ENCODE measurements at places on chromosomes 13 and 19.

GRCh38 chr13:95480131-95480545 is 72.4 kb upstream of the CLDN10 start:
- peak; percentile 29 for DNase-seq

GRCh38 chr19:2424686-2425621 is 2.4 kb downstream of the TIMM13 start:
- DNase-seq, result no peak

- DNase-seq, result peak; percentile 96
Measured at GRCh38 chr19:39412100-39412866, at the start of gene PLEKHG2. TSS of gene PLEKHG2 (plus strand) at chr19:39412669. CDS start at chr19:39414087, 1,418 bp downstream.

- DNase-seq, result peak; percentile 91
Measured at GRCh38 chr19:37370880-37371661, at the start of gene ZNF527. TSS of gene ZNF527 (plus strand) at chr19:37371099. CDS start at chr19:37374199, 3,100 bp downstream.

GRCh38 chr13:107205318-107206104 is 637.6 kb upstream of the ARGLU1 start:
- DNase-seq, result peak; percentile 12

- DNase-seq, result no peak
Measured at GRCh38 chr19:44726465-44726864, 22.0 kb upstream of the BCL3 start.

DNA sequence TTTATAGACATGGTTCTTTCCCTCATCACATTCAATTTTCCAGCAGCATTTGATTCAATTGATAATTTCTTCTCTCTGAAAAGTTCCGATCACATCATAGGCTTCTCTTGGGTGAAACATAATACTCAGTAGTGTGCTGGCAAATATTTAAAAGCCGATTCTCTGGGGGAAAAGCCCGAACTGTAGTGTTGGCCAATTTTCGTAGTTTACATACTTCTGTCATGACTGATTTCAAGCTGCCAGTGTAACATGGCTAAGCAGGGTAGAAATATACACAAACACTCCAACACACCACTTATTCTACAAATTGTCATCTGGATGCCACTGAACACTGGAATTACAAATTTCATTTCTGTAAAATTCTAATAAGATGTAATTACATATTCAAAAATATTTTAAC is 56.1 kb upstream of the FREM2 start:
- no peak for DNase-seq

GRCh38 chr13:95497381-95497807 is 55.1 kb upstream of the CLDN10 start:
- no peak for DNase-seq

DNA sequence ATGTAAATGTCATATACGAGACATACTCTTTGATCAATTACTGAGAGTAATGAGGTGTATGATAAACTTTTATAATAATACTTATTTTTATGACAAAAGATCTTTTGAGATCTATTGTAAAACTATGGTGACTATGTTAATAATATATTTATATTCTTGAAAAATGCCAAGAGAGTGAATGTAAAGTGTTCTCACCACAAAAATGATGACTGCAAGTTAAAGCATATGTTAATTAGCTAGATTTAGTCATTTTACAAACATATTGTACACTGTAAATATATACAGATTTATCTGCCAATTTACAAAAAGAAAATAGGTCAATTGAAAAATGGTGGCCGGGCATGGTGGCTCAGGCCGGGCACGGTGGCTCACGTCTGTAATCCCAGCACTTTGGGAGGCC is 81.0 kb downstream of the GPC6 start:
- no peak for DNase-seq

- DNase-seq, result no peak
Measured at GRCh38 chr19:18049385-18049784, 37.3 kb downstream of the IL12RB1 start.

DNA sequence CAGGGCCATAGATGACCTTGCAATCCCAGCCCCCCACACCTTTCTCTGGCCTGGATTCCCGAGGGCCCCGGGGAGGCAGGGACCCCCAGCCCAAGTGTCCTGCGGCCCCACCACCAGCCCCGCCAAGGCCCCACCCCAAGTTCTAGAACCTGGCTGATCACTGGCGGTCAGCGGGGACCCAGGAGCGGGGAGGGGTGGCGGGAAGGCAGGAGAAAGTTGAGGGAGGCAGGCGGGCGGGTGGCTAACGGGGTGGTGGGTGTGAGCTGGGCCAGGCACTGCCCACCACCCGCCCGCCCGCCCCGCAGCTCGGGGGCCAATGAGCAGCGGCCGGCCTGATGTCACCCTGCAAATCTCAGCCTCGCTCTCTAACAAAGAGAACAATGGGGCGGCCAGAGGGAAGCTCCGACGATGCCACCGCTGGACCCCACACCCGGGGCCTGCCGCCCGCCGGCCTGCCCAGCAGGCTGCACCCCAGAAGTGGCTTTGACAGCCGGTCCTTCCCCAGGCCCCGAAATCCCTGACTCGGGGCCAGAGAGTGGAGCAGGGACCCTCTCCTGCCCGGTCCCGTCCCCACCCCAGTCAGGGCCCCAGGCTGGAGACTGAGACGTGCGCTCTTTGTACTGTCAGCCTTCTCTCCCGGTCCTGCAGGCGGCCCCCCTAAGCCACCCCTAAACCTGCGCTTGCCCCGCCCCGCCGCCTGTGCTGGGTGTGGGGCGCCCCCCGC is 1.6 kb downstream of the MEX3D start:
- no peak for DNase-seq

DNA sequence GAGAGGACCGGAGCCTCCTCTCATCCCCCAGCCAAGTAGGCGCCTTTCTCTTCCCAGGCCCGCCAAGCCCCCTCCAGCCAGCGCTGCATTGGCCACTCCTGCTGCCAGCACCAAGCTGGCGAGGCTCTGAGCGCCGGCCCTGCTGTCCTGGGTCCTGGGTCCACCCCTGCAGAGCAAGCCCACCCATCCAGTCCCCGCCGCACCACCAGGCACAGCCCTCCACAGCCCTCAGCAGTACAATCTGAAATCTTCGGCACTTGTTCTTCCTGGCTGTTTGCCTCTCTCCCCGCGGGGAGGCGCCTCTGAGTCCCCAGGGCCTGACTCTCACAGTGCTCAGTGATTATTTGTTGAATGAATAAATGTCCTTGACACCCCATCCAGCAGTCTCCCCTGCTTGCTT is 236.4 kb upstream of the SGCG start:
- no peak for DNase-seq

DNA sequence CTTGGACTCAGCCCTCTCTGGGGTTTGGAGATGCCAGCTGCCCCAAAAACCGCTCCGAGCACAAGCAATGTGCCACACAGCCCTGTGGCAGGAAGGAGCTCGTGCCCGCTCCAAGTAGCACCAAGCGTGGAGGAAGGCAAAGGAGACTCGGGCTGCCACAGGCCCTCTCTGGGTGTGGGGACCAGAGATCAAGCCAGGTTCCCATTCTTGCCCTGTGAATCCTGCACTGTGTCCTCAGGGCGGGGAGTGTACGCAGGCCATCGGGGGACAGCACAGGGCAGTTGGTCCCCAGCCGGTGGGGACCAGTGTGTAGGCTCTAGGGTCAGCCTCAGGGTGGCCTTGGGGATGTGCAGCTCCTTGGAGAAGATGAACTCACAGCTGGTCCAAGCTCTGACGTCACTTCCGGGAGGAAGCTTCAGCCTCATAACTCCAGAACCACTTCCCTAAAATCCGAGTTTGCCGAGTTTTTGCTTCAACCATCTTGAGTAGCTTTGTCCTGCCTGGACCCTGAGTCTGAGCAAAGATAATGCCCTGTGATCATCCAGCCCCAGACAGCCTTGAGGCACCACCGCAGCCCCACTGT is 9.3 kb upstream of the CPAMD8 start:
- no peak for DNase-seq

DNA sequence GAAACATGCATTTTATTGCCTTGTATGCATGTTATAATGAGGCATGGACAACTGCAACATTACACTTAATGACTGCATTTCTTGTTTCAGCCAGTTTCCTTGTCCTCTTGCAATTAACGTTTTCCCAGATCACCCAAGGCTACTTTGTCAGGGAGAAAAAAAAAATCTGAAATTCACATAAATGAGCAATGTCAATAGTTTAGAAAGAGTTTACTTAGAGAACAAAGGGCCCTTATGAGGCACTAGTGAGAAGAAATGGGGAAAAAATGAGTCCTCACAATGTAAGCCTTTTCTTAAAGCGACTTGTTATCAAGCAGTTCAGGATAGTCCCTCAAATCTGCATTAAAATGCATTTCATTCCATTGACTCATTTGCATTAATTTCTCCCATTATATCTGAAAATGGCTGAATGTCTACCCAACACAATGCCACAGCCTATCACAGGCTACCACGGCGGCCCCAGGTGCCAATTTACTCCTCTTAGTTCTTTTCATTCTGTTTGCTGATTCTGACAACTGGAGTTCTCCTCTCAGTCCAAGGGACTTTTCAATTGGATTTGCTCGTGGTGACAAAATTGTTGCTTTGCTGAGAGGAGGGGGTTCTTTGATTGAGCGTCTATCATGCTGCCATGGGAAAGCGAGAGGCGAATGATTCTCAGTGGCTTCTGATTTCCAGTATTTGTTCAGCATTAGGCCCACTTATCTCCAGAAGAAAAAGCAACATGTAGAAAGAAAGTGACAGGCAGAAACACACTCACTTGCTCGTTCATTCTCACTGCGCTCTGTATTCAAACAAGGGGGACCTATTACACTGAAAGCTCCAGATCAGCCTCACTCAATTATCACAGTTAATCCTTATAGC is 107.1 kb downstream of the DACH1 start:
- no peak for DNase-seq

DNA sequence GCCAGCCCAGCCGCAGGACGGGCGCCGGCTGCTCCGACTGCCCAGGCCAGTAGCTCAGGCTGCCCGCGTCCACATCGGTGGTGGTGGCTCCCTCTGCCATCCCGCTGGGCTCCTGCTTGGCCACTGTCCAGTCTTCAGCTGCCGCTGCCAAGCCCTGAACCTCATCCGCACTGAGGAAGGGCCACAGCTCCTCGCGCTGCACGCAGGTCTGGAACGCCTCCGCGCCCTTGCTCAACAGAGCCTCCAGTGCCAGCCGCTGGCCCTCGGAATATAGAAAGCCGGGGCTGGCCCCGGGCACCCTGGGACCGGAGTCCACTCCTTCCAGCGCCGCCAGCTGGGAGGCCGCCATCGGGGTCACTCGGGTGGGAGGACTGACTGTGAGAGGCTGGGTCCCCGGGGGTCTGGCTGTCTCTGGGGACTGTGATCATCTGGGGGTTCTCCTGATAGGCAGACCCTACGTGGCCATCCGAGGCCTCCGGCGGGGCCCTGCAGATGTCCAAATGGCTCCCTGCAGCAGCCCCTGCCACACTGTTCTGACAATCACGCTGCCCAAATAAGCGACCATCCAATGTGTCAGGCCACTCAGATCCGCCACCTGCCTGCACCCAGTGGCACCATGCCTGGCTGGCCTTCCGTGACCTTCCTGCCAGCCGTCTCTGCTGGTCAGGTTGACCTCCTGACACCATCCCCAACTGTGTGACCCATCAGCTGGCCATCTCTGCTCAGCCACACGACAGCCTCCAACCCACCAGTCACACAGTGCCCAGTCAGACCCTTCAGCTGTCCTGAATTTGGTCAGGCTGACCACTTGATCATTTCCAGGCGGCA is 1.6 kb downstream of the FAM83E start:
- DNase-seq, result no peak

DNA sequence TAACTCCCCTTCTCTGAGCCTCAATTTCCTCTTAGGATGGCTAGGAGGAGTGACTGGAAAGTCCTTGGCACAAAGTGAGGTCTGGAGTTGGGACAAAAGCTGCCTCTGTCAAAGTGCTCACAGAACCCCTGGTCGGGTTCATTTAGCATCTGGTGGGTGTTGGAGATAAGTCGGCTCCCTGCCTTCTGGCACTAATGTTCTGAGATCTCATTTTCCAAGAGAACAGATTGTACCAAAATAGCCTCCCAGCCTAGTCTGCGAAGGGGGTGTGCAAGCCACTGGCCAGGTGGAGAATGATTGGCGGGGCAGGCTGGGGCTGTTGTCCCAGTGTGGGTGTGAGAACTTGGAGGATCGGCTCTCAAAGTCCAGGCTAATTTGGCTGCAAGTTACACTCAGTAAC is 20.7 kb upstream of the NWD1 start:
- DNase-seq, result no peak

DNA sequence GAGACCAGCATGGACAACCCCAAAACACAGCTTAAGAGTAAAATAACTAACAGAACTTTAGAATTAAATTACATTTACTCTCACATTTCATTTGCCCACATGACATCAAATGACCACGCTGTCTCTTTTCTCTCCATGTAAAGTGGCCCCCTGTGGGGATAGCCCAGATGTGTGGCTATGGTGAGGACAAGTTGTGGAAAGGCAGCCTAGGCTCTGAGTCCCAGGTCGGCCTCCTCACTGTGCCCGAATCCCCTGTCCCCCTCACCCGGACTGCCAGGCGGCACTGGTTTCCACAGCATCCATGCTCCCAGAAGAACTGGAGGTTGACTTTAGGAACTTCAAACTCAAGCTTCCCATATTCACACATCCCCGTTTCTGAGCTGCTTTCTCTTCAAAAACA is 111.8 kb upstream of the UQCRFS1 start:
- DNase-seq, result no peak

DNA sequence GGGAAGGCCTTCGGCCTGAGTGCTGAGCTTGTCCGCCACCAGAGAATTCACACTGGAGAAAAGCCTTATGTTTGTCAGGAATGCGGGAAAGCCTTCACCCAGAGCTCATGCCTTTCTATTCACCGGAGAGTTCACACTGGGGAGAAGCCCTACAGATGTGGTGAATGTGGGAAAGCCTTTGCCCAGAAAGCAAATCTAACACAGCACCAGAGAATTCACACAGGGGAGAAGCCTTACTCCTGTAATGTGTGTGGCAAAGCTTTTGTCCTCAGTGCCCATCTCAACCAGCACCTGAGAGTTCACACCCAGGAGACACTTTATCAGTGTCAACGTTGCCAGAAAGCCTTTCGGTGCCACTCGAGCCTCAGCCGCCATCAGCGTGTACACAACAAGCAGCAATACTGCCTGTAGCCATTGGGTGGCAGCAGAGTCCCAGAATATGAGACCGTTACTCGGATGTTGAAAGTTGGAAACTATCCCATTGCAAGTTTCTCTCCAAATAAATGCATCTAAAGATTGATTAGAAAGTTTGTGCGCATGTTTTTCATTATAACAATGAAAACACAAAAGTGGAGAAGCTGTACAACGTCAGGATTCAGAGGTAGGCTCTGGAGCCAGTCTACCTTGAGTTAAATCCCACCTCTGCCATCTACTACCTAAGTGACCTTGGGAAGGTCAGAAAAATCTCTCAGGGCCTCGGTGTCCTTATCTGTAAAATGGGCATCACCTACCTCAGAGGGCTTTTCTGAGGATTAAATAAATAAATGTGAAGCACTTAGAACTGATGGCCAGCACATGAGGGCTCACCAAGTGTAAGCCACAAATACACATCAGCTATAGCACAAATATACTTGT is 21.1 kb downstream of the ZNF473 start:
- DNase-seq, result no peak

GRCh38 chr19:3563709-3564524 is 6.5 kb upstream of the MFSD12 start:
- no peak for DNase-seq

GRCh38 chr13:101291206-101291605 is 125.1 kb downstream of the NALCN start:
- DNase-seq, result no peak

DNA sequence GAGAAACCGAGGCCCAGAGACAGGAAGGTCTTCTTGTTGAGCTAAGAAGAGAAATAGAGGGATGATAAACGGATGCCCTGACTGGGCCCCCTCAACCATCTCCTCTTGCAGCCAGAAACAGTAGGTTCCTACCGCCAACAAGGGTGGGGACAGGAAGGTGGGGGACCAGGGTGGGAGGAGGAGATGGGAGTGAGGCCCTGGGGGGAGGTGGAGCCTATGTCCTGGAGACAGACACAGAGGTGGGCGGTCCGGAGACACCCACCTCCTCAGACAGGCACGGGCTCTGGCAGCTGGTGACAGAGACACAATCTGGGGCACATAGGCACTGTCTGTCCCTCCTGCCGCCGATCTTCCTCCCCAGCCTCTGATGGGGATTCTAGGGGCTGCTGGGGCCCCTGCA is 16.9 kb downstream of the GADD45B start:
- no peak for DNase-seq
